Right lobe of liver (tissue), 6 donors: ENCODE measurements at places on chromosomes 2 and 18. TPM values are rescaled to one million over a fixed set of nuclear protein-coding genes. Genes with fewer than 3 reads are reported as not detected.

HOXD11 gene
- total RNA-seq: not detected

TTN gene
- 0.70 TPM for total RNA-seq

SULT1C2 gene
- total RNA-seq: 31.2 TPM

- DNase-seq: no peak
Observed at GRCh38 chr2:99883358-99883757, 259.0 kb downstream of the AFF3 start.

DNA sequence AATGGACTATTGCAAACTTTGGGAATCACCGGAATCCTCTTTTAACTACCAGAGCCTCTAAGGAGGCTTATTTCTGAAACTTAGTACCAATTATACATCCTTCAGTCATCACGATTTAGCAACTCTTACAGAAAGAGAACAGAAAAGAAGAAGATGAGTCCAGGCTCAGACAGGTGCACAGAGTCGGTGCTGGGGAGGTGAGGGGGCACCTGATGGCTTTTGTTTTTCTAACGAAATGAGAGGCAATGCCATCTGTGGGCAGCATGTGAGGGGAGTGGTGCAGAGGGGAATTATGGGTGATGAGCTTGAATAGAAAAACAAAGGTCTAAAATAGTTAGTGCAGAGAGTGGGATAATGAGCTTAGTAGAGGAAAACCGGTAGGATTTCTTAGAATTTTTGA lies 522.6 kb downstream of the CMPK2 start:
- no peak for DNase-seq

- no peak for DNase-seq
Observed at GRCh38 chr2:235002198-235003095, 50.6 kb downstream of the SH3BP4 start.

DNA sequence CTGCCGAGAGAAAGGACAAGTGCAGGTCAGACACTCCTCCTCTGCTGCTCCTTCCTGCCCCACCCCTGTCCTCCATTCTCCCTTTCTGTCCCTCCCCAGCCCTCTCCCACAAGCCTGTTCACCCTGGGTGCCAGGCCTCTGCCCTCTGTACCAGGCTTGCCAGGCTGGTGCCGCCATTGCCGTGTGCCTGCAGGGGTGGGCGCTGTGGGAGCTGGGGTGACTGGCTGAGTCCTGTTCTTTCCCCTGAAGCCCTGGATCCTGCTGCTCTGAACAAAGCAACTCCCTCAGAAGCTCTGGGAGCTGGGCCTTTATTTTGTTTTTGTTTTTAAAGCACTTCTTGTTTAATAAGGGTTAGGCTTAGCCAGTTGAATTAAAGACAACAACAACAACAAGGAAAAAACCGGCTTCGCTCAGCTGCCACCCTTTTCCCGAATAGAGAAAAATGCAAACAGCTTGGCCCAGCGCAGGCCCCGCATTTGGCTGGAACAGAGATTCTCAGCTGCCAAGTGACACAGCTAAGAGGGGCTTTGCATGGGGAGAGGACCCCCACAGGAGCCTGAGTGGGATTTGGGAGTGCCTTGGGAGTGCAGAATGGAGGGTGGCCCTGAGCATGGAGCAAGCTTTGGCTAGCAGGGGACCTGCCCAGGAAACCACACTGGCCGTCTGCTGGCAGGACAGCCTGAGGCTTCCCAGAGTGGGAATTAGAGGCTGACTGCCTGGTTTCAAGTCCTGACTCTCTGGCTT lies 9.1 kb downstream of the PCARE start:
- DNase-seq: no peak

DNA sequence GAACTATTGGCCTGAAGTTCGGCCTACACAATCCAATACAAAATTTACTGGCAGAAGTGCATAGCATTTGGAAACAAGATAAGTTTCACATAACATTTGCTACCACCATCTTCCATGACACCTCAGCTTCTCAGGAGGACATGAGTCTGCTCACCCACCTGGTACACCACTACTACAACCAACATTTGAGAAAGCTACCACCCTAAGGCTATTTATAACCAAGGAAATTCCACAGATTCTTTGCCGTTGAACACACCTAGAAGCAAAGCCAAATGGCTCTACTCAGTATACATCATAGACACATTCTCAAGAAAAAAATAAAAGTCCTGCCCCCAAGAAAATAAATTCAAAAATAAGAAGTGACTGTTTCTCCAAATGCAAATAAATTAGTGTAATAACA lies 145.3 kb downstream of the SPAG16 start:
- DNase-seq: no peak

DNA sequence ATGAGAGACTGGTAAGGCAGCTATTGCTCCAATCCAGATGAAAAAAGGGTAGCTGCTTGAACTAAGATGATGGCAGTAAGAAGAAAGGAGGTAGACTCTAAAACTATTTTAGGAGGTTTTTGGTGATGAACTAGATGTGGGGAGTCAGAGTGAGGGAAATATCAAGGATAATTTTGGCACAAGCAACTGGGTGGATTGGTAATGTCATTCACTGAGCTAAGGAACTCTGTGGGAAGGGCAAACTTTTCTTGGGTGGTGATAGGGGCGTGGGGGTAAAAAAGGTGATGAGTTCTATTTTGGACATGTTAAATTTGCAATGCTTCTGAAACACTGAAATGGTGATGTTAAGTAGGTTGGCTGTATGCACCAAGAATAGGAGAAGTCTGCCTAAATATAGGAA lies 19.3 kb downstream of the PAIP2B start:
- DNase-seq: no peak

DNA sequence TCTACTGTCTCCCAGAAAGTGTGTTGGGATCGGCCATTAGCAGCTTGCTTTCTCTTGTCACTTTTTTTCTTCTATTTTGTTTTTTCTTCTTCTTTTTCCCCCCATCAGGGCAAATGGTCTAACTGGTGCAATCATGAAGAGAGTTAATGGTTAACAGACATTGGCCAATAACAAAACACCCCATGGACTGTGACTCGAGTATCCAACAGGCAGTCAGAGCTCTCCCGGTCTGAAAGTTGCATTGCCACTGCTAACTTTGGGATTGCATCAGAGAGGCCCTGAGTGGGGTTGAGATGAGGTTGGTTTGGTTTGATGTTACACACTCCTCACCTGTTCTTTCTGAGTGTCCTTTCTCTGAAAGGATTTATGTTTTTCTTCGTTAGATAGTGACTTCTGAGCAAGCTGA lies 12.9 kb upstream of the SNORC start:
- peak; percentile 78 for DNase-seq

GRCh38 chr2:235139956-235140800 lies 188.4 kb downstream of the SH3BP4 start:
- no peak for DNase-seq

GRCh38 chr2:141703501-141703900 lies 427.3 kb downstream of the LRP1B start:
- no peak for DNase-seq

DNA sequence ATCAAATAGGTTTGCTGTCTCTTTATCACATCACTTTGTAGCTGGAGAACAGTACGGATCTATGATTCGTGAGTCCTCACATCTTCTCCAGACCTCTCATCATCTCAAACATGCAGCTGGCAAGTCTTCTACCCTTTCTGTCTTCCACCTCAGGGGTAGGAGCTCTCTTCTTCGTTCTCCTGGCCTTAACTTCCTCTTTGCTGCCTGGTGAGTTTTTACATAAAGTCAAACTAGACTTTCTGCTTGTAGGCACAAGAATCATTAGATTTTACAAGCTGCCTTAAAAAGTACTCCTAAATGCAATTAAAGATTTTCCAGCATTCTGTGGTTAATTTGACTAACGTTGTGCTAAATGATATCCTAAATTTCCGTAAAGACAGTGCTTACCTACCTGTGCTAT lies 43.7 kb upstream of the TANK start:
- no peak for DNase-seq

- DNase-seq: no peak
Observed at GRCh38 chr18:1499265-1499664, 594.6 kb downstream of the ADCYAP1 start.

- DNase-seq: no peak
Observed at GRCh38 chr18:62157843-62158242, 29.0 kb downstream of the PIGN start.

DNA sequence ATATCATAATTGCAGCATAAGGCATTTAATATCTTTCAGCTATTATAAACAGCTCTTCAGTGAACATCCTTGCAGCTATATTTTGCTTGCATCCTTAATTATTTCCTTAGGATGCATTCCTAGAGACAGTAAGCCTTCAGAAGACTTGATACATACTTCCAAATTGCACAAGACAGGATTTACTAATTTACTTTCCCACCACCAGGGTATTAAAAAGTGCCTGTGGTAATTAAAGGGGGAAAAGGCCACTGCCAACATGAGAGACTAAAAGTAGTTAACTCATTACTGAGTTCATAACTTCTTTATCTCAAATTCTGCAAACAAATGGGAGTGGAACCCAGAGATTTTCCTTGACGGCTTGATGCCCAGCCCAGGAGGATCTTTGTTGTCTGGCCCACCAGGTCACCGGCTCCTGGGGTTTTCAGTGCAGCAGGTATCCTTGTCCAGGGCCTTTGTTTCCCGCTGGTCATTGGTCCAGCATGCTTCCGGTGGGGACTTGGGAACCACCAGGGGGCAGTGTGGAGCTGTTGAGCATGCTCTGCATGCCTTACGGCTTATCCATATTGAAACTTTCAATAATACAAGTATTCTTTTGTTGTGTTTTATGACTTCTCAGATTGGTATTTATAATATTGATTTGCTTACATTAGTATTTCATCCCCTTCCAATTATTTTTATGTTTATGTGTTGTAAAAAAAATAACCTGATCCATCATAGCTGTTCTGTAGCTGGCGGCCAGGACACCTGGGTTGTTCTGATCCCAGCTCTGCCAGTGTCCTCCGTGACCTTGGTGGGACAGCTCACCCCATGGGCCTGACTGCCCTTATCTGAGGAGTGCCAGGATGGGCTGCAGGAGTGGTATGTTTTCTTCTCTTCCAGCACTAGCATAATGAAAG lies 61.4 kb downstream of the TGOLN2 start:
- DNase-seq: peak; percentile 79
